Lower leg skin (tissue), 4 donors: ENCODE measurements at places on chromosomes 1 and 21. TPM values are rescaled to one million over a fixed set of nuclear protein-coding genes. Genes with fewer than 3 reads are reported as not detected.
A peak's percentile ranks its signal among the peaks of the same experiment; 100 is the strongest.

The GJA8 gene
- total RNA-seq: not detected

The APOBEC4 gene
- total RNA-seq: not detected

DNA sequence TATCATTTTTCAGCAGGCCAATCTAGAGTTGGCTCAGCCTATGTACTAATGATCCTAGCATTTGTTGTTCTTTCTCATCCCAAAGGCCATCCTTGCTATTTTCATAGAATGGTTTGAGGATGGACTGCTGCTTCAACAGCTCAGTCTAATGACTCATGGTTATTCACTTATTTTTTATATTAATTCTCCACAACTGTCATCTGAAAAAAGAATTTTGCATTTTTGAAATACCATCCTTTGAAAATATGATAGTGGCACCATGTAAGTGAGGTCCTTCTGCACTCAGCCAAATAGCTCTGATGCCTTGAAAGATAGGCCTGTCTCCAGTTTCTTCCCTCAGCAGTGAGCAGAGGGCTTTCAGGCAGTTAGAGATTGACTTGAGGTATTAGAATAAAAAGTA, 377.5 kb downstream of the LMO4 start:
- DNase-seq: no peak

DNA sequence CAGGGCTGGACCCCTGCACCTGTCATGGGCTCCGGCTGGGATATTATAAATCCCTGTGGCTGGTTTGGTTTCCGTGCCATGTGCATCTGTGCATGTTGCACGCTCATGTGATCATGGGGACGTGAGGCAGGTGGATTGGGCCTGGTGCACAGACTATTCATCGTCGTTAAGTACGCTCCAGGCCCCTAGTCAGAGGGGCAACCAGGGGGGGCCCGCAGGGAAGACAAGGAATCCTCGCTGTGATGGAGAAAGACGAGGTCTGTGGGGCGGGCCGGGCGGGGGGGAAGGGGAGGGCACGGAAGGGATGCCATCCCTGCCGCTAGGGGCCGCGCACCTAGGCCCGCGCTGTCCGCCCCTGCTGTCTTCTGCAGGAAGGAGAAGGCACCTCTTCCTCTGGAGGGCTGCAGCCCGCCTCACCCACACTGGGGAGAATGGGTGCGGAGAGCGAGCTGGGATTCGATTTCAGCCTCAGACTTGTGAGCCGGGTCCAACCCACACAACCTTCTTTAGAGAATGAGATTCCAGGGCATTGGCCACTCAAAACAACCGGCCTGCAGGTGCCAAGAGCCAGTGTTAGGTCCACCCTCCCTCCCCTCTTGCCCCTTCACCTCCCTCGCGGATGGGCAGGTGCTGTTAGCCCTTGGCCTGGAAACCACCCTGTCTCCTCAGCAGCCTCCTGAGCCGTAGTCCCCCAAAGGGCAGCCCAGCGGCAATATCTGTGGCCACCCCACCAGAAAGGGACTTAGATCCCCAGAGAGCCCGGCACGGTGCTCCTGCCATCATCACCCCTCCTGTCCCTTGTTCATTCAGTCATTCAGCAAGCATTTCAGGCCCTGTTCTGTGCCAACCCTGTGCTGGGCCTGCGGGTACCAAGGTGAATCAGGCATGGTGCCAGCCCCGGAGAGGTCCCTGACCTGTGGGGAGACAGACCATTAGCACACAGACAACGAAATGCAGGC, 950 bp upstream of the LRP8 start:
- no peak for DNase-seq

The SFN gene
- total RNA-seq: 903 TPM

DNA sequence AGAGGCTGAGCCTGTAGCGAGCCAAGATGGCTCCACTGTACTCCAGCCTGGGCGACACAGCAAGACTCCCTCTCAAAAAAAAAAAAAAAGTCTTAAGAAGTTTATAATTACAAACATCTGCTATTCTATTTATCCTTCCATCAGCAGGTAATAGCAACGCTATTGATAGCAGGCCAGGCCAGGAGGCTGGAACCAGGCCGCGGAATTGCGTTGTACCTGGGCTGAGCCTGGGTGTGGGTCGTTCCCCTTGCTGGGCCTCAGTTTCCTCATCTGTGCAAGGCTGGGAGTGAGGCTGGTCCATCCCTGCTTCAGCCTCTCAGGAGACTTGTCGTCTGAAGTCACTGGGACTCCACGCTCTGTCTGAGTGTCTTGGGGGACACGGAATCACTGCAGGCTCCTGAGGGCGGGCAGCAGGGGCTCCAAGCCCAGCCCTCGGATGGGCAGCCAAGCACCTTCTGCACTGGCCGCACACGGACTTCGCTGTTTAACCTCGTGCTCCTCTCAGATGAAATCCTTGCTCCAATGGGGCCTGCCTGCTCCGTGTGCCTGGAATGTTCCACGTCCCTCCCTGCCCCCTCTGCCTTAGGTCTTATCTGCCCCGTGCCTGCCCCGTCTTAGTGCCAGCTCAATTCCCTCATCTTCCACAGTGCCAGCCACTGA, 103.9 kb upstream of the C1orf174 start:
- DNase-seq: peak; percentile 54

The TMEM53 gene
- total RNA-seq: 13.7 TPM

DNA sequence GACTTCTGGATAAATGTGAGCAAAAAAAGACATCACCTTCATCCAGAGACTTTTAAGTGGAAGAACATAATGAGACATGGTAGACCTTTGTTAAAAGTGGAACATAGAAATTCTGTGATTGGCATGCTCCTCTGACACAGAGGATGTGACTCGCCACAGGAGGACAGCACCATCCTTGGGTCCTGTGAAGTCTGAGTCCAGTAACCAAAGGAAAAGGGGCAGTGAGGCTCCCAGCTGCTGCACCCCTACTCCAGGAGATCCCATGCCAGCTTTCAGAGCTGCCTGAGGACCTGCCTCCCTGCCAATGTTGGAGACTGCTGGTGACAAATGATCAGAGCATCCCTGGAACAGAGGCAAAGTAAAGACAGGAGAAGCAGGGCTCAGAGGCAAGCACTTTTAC, 136.2 kb downstream of the BRINP2 start:
- DNase-seq: no peak

The UBE2J2 gene
- total RNA-seq: 58.5 TPM

The KCNN3 gene
- total RNA-seq: 0.52 TPM

The PTGS2 gene
- total RNA-seq: 3.1 TPM

- DNase-seq: no peak
These were observed 13.2 kb upstream of the GBP5 start for GRCh38 chr1:89285745-89286380.

DNA sequence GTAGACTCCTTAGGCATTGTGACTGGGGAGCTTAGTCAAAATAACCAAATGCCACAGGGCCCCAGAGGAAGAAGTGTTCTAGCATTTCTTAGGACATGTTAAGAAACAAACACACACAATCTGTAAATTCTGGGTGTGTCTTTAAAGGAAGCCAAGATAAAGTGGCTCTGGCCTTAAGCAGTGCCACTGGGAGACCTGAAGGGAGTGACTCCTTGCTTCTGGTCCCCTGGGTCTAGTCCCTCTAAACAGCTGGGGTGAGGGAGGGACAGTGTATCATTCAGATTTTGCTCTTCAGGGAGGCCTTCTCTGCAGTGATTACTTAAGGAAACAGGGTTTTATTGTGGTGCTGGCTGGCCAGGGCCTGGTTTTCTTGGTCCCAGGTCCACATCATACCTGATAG, 9.1 kb upstream of the PROK1 start:
- no peak for DNase-seq

The MAST2 gene
- 12.7 TPM for total RNA-seq

- DNase-seq: no peak
These were observed 28.7 kb upstream of the ETS2 start for GRCh38 chr21:38777015-38777414.

DNA sequence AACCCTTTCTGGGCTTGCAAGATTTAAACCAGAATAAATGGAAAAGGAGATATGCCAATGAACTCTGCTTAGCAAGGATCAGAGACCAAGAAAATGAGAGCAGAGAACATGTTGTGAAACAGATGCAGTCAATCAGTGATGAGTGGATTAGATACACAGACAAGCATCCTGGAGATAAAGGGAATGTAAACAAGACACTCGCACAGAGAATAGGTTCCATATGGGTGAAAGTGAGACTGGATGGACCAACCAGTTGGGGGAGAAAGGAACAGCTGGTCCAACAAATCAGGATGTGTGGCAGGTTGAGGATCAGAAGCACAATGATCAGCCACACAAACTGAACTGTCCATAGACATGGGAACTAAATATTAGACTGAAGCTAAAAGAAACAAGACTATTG, 338.2 kb downstream of the ASTN1 start:
- no peak for DNase-seq

The ARHGAP30 gene
- total RNA-seq: 8.5 TPM
